ENCODE measurements at places on chromosomes 6 and 20.

DNA sequence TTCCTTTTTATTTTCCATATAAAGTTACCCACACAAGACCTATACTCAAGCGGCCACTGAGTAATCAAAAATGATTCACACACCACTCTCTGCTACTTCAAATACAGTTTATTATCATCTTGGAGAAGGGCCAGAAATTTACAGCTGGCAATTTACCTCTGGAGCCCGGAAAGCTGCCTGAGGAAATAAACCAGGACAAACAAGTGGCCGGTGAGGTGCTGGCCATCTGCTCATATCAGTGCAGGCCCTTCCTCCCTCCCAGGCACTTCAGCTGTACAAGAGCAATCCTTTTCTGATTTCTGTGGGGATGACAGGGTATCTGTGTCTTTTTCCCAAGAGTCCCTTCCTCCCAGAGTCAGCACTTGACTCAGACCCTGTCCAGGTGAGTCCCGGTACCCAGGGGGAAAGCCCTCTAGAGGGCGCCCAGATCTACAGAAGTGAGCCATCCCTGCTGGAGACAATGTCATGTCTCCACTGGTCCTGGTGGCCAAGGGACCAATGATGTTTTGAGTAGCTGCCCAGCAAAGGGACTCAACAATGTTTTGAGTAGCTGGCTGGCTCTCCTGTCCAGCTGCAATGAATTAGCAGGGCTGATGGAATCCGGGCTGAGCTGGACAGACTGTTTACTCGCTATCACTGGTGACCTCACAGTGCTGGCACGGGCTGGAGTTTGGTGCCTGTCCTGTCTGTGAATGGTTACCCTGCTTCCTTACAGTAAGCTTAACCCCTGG lies 23.6 kb downstream of the LRP11 start:
- no peak for DNase-seq

- DNase-seq: no peak
Observed at GRCh38 chr6:45743028-45743615, 272.5 kb downstream of the CLIC5 start.

DNA sequence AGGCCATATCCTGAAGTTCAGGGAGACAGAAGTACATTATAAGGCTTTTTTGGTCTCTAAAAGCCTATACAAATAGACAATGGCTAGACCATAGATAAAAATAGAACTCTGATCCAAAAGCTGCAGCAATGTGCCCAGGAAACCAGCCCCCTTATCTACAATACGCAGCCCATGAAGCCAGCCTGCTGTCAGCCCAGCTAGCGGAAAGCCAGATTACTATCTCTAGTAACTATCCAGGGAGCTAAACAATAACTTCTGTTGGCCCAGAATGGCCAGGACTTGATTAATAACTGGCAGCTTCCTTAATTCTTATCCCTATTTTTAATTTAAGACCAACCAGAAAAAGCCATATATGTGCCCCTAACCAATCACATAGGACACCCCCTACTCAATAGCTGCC lies 160.4 kb upstream of the SMLR1 start:
- DNase-seq: no peak

- DNase-seq: no peak
Observed at GRCh38 chr20:20820104-20820503, 107.7 kb upstream of the RALGAPA2 start.

- no peak for DNase-seq
Observed at GRCh38 chr6:130505808-130506598, 140.2 kb downstream of the TMEM200A start.

GRCh38 chr20:54218470-54218869 lies 10.6 kb downstream of the PFDN4 start:
- no peak for DNase-seq

Measured in stromal cell of bone marrow (primary cell).